ENCODE measurements at places on chromosomes 11 and 22.

GRCh38 chr11:132520199-132520598 lies 1012.1 kb downstream of the OPCML start:
- no peak for DNase-seq

DNA sequence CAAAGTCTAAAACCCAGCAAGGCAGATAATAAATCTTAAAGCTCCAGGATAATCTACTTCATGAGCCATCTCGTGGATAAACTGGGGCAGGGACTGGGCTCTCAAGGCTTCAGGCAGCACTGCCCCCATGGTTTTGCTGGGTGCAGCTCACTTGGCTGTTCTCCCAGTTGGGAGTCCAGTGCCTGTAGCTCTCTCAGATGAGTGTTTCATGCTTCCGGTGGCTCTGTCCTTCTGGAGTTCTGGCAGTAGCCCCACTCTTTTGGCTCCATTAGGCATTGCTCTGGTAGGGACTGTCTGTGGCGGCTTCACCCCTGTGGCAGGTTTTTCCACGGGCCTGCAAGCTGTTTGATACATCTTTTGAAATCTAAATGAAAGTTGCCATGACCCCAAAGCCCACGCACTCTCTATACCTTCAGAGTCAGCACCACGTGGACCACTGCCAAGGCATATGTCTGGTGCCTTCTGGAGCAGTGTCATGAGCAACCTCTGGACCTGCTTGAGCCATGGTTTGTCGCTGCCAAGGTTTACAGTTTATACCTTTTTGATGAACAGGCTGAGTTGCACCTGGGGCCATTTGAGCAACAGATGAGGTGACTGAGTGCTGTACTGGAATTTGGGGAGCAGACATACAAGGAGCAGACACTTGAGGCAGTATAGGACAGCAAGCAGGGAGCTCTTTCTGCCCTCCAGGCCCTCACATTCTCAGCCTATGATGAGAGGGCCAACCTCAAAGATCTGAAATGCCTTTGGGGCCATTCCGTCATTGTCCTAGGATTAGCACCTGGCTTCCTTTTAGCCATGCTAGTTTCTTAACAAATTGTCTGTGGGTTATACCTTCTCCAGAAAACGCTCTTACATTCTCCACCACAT lies 48.6 kb downstream of the MTNR1B start:
- DNase-seq: no peak

DNA sequence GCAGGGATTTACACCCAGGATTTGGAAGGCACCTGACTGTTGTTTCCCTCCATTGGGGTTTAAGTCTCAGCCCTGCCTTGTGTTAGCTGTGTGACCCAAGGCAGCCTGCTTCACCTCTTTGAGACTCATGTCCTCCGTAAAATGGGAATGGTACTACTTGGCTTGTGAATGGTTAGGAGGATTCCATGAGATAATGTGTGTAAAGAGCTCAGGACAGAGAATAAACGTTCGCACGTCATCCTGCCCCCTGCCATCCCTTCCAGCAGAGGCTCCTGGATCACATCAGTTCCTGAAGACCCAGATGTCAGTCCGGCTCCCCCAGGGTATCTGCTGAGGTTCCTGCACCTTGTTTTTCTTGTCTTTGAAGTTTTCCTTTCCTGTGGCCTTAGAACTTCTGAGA lies 16.8 kb upstream of the ACCSL start:
- DNase-seq: no peak

DNA sequence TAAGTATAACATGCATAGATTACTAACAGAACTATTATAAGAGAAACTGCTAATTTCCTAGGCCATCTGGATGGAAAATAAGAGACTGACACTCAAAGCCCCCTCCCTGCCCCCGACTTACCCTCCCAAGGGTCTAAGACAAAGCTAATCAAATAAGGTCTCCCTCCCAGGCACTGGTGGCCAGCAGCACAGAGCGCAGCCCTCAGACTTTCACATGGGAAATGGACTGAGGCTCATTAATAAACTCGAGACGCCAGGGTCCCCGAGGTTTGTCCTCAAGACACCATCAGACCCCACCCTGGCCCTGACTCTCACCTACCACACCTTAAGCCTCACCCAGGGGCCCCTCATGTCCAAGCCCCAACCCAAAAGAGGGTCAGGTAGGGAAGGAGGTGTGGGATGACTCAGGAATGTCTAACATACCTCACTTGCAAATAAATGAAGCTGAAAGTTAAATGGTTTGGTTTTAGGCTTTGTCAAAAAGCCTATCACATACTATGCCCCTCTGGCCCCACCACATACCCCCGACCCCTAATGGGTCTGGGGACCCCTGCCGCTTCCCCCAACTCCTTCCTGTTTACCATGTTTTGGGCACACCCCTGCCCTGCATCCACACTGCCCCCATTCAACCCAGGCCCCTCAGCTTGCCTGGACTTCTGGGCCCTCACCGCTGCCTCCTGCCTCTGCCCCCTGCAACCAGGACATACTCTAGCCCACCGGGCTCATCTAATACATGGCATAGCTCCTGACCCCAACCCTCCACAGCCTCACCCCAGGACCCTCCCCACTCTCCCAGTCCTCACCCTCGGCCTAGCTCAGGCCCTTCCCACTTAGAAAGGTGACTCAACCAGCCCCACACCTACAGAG lies 11.4 kb downstream of the ARAP1 start:
- no peak for DNase-seq

- DNase-seq: no peak
These were observed 79.3 kb downstream of the MICAL2 start for GRCh38 chr11:12189543-12190235.

DNA sequence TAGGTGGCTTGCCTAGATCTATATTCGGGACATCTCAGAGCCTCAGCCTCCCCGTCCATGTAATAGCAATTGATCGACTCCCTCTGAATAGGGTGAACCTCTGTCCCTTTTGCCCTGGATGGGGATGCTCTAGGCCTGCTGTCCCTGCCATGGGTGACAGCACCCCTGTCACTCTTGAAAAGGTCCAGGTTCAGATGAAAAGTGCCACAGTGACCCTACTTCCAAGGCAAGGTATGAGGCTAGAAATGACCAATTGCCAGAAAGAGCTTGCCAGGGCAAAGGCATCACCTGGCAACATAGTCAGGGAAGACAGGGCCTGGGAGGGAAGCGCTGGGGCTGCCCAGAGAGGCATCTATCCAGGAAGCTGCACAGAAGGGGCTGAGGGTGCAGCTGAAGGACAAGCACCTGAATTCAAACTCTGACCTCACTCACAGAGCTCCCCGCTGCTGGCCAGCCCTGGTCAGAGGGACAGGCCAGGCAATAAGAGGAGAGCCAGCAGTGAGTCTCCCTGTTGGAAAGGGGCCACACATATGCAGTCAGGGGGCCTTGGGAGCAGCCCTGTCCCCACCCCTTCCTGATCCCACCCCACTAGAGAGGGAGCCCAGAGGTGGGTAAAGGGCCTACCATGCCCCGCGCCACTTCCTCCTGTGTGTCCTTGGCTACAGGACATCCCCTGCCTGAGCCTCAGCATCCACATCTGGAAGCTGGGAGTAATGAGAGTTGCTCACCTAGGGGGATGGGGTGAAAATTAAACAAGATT lies 9.0 kb upstream of the APOBEC3A start:
- no peak for DNase-seq

GRCh38 chr11:30983143-30983542 lies 386.4 kb downstream of the DCDC1 start:
- no peak for DNase-seq

- no peak for DNase-seq
These were observed 12.8 kb upstream of the LMO1 start for GRCh38 chr11:8276528-8276927.

DNA sequence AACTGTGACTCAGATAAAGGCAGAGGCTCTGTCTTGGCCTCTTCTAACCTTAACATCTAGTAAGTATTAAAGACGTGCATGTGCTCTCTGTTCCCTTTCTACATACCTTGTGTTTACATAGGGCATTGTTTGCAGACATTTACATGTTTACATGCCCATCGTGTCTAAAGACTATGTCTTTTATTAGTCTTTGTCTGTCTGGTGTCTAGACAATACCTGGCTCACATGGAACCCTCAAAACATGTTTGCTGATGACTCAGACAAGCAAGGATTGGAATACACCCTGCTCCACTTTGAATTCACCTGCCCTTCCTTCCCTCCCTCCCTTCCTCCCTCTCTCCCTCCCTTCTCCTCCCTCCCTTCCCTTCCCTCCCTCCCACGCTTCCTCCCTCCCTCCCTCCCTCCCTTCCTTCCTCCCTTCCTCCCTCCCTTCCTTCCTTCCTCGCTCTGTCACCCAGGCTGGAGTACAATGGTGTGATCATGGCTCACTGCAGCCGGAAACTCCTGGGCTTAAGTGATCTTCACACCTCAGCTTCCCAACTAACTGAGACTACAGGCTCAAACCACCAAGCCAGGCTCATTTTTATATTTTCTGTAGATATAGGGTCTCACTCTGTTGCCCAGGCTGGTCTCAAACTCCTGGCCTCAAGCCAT lies 23.7 kb upstream of the SORL1-AS1 start:
- no peak for DNase-seq

GRCh38 chr11:126482586-126483108 lies 127.2 kb downstream of the ST3GAL4 start:
- DNase-seq: no peak

DNA sequence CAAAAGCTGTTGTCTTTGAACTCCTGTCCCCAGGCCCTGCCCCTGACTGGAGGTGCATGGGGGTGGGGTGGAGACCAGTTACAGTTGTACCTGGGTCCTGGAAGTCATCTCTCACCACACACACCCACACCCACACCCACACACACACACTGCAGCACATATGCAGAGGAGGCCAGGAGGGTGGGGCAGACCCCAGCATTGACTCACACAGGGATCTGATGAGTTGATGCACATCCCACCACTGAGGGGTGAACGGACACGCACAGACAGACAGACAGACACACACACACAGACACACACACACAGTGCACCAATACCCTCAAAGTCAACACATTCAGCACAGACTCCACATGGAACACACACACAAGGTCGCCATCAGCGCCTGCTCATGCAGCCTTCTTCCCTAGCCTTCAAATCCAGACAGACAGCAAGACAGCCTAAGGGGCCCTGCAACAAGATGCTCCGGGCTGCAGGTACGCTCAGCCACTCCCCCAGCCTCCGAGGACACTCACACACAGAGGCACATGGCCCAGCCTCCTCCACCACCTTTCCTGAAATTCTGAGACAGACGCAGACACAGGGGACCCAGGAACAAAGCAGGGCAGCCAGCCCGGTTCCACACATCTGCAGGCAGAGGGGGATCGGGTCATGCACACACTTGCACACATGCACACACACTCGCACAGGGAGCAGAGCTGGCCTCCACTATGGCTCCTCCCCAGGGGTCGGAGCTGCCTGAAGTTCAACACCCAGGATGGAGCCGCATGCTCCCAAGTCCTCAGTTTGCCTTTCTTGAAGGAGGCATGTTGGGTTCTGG lies 26.5 kb downstream of the SYT7 start:
- no peak for DNase-seq

- no peak for DNase-seq
These were observed 4.9 kb downstream of the CRY2 start for GRCh38 chr11:45852018-45852711.

GRCh38 chr11:71241721-71242259 lies 10.6 kb downstream of the SHANK2 start:
- DNase-seq: no peak

DNA sequence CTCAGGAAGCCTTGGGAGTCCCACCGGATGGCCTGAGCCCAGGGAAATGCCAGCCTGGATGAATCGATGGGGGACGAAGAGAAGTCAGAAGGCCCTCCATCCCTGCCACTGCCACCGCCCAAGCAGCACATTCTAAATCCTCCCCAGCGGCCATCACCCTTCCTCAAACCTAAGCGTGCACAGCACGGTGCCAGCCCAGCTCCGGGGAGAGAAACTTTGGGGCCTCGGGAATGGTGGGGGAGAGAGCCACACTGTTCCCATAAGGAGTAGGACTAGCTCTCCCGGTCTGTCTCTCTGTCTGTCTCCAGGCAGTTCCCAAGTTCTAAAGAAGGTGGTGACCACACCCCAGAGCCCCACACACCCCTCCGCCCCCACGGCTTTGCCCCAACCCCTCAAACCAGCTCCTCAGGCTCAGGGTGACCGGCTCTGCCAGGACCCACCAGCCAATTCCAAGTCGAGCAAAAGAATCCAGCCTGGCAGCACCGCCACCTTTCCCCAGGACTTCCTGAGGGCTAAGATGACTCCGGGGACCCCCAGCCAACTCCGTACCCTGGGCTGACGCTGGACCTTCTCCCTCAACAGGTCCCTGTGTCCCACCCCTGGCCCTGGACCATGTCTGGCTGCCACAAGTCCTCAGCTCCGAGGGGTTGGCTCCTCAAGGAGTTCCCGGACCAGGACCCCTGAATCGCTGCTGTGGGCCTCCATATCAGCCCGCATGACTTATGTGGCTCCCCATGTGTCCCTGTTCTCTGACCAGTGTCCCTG lies 2.7 kb downstream of the AHNAK start:
- no peak for DNase-seq

DNA sequence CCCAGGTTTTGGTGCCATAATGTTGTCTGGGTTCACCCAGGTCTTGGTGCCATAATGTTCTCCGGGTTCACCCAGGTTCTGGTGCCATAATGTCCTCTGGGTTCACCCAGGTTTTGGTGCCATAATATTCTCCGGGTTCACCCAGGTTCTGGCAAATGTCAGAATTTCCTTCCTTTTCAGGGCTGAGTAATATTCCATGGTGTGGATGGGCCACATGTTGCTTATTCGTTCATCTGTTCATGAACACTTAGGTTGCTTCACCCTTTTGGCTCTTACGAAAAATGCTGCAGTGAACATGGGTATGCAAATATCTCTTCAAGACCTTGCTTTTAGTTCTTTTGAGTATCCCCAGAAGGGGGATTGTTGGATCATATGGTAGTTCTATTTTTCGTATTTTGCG lies 15.1 kb upstream of the GRAMD4 start:
- no peak for DNase-seq

DNA sequence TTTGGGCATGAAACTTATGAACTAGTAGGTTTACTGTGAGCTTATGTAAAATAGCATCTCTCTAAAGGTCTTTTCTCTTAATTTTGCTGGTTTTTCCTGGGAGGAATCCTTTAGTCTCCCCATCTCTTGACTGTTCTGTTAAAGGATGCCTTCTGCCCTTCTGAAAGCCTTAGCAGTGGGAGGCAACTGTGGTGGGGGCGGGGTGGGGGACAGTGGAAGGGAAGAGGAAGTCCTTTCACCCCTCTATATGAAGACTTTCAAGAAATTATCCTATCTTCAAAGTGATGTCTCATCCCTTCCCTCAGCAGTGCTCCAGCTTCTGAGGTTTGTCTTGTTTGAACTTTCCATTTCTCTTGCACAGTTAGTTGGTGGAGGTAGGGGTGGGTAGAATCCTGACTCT lies 73.1 kb downstream of the ELP4 start:
- DNase-seq: no peak

- no peak for DNase-seq
These were observed 101.4 kb downstream of the GALNT18 start for GRCh38 chr11:11520231-11521015.

Measured in activated naive CD8-positive, alpha-beta T cell treated with anti-CD3 and anti-CD28 coated beads for 36 hours (primary cell).